ENCODE measurements at places on chromosomes 1 and 21.

- no peak for DNase-seq
Measured at GRCh38 chr1:92380867-92381266, 82.0 kb downstream of the RPAP2 start.

GRCh38 chr1:66984491-66984890 is 59.7 kb downstream of the MIER1 start:
- no peak for DNase-seq

DNA sequence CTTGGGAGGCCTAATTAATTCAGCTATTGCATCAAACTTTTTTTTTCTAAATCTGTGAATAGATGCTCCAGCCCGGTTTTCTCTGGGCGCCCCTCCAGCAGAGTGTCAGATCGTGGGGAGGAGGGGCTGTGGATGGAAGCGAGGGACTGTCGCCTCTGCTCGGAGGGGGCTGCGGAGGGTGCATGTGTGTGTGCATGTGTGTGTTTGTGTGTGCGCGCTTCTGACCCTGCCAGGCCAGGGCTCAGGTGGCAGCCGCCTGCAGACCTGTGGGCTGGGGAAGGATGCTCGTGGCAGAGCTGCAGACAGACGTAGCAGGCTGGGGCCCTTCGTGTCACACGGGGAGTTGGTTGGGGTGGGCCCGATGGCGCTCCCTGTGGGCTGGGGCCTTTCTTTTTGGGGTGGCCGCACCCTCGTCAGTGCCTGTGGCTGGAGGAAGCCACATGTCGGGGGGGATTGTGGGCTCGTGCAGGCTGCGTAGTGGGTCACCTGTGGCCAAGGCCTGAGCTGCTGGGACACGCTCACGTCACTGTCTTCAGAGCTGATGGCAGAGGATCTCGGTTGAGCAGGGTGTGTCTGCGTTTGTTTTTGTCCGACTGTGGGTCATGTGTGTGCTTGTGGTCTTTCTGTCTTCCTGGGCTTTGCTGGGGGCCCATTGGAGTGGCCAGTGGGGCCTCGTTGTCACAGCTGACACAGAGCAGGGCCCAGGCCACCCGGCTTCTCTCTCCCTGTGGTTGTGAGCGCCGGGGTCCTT is 2.8 kb downstream of the SKI start:
- peak; percentile 68 for DNase-seq

DNA sequence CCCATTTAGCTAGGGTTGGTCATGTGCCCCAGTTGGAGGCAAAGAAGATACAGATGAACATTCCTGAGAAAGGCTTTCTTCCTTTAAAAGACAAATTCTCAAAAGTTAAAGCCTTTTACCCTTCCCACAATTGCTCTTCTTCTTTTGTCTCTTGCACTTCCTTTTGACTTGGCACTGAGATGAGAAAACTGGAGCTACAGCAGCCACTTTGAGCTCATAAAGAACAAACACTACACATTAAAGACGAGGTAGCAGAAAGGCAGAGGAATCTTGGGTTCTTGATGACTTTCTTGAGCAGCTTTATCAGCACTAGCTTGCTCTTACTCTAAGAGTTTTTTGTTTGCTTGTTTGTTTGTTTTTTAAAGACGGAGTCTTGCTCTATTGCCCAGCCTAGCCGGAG is 92.2 kb downstream of the DAB1 start:
- no peak for DNase-seq

DNA sequence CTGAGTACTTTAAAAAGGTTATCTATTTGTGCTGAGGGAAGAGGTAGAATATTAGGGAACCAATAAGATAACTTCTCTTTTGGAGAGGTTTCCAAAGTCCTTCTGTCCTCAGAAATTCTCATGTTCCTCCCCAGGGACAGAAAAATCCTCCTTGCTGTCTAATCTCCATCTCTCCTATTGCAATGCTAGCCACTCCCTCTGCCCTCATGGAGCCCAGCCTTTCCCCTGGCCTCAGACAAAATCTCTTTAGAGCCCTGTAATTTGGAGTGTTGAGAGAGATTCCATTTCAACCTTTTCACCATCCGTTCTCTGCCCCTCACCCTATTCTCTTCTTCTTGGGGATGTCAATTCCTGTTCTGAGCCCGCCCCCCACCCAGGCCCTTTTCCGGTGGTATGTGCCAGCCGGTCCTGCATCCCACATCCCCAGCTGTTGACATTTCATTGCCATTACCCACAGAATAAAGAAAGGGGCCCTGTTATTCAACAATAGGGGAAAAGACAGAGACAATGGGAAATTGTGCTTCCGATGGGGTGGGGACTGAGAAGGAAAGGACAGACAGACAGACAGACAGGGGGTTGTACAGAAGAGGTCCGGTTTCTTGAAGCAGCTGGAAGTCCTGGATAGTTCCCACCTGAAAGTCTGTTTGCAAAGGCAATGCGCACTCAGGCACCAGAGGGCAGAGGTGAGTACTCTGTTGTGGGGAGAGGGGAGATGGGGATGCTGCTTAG is at the start of gene HAPLN2:
TSS of gene HAPLN2 (plus strand) at position 563 of the 729 bp plus-strand sequence. CDS start 4,076 bp downstream, outside the sequence.
- DNase-seq, result no peak

All from type B pancreatic cell (in vitro differentiated cells).